ENCODE measurements at places on chromosomes 1 and 21.
A peak's percentile ranks its signal among the peaks of the same experiment; 100 is the strongest.

- DNase-seq: no peak
These were observed 51.9 kb downstream of the AGPAT3 start for GRCh38 chr21:43916691-43917514.

DNA sequence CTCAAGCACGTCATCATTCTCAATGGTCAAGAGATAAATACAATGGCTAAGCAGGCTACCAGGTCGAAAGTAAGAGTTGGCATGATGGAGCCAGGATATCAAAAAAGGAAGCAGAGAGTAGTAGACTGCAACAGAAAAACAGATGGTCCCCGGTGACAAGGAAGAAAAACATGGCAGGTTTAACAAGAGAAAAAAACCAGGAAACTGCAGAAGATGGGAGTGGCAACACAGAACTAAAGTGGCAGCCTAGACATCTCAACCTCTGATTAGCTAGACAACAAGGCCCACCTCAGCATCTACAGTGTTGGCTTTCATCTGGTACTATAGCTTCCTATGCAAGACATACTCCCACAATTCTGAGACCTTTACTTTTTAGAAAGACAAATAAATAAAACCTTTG is 3.1 kb downstream of the UBR4 start:
- DNase-seq: no peak

- no peak for DNase-seq
These were observed 56.8 kb upstream of the RBM15 start for GRCh38 chr1:110282395-110282794.

DNA sequence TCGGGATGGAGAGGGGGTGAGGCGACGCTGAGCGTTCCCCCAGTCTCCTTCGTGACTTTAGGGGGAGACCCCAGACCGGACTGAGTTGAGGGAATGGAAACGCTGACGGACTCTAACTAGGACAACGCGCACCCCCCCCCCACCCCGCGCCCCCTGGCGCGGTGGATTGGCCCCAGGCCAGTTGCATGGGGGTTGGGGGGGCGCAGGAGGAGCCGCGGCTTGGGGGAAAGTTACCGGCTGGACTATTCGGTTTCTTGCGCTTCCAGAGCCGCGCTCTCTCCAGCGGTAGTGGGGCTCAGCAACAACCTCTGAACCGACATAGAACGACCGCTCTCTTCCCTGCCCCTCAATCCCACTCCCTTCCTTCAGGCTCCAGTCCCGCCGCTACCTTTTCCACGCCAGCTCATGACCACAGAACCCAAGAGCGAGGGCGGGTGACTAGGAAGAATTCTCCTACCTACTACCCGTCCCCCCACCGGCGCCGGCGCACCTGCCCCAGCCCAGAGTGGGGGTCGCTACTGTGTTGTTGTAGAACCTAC is 694 bp downstream of the ZBTB7B start:
- no peak for DNase-seq

GRCh38 chr21:43645136-43645891 is 14.0 kb downstream of the HSF2BP start:
- peak; percentile 48 for DNase-seq

DNA sequence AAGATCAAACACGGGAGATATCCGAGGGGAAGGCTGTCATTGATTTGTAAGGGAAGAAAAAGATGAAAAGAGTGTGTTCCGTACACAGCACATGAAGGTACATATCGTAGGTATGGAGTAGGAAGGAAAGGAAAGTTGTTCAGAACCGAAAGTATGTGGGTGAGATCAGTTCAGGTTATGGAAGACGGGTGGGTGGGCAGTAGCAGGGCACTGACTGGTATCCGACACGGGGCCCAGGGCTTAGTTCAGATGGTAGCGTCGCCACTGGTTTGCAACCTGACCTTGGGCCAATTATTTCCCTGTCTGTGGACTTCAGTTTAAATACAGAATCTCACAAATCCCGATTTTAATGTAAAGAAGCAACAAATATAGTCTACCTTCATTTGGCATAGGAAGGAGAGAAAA is 27.8 kb upstream of the A3GALT2 start:
- no peak for DNase-seq

Data from brain pericyte (primary cell).